Stimulated activated CD4-positive, alpha-beta T cell treated with anti-CD3 and anti-CD28 coated beads, TNF-alpha, amount 100 ng/mL, for 1 hour (primary cell): ENCODE measurements at places on chromosomes 5 and 9.

GRCh38 chr9:75658301-75658905, 232.1 kb upstream of the PCSK5 start:
- DNase-seq = no peak

- no peak for DNase-seq
These were observed 341.1 kb downstream of the MAT2B start for GRCh38 chr5:163846512-163846911.

- no peak for DNase-seq
These were observed 25.5 kb upstream of the CEP120 start for GRCh38 chr5:123448743-123449142.

- DNase-seq = no peak
These were observed 20.3 kb downstream of the AOPEP start for GRCh38 chr9:94746541-94747370.

DNA sequence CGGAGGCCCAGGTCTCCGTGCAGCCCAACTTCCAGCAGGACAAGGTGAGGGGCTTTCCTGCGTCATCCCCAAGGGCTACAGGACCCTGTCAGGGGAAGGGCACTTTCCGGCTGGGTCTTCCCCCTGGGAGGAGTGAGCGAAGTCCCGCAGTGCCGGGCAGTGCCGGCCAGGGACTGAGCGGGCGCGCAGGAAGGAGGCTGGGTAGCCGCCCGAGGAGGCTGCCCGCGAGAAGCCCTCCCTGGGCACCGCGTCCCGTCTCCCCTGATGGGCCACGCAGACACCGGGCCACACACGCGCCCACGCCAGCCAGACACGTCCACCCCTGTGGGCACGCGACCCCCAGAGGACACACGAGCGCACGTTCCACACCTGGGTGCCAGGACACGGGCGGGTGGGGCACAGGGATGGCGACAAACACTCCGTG, 357 bp downstream of the PTGDS start:
- DNase-seq = no peak

DNA sequence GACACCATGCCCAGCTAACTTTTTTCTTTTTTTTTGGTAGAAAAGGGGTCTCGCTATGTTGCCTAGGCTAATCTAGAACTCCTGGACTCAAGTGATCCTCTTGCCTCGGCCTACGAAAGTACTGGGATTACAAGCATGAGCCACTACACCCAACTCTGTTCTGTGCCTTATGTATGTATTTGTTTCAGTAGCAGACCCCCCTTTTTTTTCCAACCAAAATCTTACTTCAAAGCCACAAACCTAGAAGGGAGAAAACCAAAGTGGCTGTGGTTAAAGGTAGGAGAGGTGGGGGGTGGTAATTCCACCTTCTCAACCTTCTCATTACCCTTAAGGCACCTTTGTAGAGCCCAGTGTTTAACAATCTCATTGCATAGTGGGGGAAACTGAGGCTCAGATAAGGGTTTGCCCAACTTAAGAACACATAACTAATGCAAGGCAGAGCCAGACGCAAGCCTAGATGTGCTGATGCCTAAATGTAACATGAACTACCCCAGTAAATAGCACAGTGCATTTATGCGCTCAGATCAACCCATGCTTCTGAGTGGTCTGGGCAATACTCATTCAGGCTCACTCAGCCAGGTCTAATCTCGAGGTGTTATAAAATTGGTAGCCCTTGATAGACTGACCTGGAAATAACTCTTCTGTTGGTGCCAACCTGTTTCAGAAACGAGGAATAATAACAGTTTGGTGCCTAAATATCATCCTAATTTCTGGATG, 33.0 kb downstream of the ITK start:
- no peak for DNase-seq

DNA sequence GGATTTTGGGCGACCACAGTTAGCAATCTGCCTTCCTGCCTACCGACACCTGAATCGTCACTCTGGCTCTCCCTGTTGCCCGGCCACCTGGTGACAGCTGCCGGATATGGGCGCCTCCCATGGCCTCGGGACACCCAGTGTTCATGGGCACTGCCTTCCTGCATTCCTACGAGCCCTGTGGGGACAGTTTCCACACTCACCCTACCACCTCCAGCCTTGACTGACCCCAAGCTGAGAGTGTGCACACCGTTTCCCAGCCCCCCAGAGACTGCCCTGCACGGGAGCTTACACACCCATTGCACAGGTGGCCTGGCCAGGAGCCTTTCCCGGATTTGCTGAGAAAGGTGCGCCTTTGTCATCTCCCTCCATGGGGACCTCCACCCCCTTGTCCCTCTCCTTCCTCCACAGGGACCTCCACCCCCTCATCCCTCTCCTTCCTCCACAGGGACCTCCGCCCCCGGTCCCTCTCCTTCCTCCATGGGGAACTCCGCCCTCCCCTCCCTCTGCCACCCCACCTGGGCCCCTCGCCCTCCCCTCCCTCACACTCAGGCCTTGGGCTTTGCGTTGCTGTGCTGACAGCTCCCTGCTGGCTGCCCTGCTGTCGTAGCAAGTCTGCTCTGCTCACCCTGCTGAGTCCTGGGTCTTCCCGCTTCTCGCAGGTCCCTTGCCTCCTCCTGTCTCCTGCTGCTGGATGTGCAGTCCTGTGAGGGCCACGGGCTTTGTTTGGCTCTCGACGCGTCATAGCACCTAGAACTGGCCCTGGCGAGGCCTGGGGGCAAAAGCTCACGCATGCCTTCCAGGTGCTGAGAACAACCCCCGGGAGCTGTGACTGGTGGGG, 48.4 kb downstream of the MRPL36 start:
- no peak for DNase-seq

DNA sequence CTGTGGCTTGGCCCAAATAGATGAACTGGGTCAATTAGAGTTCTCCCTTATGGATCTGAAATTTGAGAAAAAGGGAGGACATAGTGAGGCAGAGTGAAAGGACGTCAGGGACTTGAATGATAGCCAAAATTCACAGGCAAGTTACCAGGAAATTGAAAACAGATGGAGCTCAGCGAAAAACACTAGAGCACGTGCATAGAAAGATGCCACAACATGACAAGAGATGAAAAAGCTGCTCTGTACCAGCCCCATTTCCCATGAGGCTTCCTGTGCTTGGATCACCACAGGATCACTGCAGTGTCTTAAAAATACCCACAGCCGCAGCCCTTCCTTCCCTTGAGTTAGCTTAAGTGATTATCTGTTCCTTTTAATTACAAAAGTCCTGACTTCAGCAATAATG, 39.0 kb upstream of the HOMER1 start:
- no peak for DNase-seq

- no peak for DNase-seq
These were observed 91.4 kb downstream of the LIFR start for GRCh38 chr5:38465061-38465460.

- DNase-seq = no peak
These were observed 36.9 kb upstream of the HMGCR start for GRCh38 chr5:75300084-75300483.

DNA sequence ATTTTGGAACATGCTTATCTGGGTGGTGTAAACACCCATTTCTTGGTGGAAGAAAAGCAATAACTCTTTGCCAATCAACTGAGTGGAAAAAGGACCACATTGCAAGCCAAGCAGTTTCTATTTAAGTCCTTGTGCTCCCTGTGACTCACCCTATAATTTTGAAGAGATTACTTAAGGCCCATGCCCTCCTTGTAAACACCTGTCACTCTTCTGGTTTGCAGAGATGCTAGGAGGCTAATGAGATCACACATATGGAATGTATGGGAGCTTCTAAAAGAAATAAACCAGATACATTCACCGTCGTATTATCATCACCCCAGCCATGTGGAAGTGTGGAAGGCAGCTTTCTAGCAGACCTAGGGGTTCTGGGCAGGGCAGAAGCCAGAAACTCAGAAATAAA, 337.1 kb downstream of the GADD45G start:
- no peak for DNase-seq

- no peak for DNase-seq
These were observed 110.1 kb downstream of the MVB12B start for GRCh38 chr9:126436545-126437267.
